ENCODE measurements at places on chromosomes 2 and 18.

DNA sequence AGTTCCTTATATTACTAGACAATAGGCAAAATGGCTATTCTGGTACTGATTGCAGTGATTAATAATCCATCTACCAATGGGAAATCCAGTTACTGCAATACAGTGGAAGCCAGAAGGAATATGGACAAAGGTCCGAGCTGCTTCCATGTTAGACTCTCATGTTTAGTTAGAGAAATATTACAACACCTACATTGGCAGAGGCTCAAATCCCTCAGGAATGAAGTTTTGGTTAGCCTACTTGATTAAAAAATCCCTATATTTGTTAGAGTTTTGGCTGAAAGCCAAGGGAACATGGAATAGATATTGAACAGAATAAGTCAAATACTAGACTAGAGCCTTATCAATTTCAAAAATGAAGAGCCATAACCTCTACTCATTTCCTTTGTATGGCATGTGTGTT lies 48.5 kb downstream of the ARL6IP6 start:
- DNase-seq: no peak

DNA sequence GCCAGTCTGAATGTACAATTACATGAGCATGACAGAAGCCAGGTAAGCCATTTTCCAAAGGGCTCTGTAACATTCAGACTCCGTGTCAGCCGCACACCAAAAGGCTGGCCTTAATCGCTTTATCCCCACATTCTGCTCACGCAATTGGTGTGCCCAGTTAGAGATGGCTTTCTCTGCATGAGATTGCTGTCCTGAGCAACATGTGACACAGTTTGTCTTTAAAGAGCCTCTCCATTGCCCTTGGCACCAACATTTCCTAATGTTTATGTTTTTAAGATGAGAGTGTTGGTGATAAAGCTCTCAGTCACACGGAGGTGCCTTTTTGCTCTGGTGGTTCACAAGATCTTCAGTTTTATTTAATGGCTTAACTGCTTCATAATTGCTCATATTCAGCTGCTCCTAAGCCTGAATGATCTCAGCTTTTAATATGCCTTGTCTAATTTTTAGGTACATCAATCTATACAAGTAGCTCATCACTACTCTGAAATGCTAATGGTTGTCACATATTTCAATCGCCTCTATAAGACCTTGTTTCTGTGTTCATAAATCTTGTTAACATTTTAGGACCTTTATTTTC lies 164.8 kb upstream of the ACVR2A start:
- DNase-seq: no peak

- DNase-seq: no peak
Observed at GRCh38 chr18:68435581-68435980, 279.3 kb downstream of the TMX3 start.

DNA sequence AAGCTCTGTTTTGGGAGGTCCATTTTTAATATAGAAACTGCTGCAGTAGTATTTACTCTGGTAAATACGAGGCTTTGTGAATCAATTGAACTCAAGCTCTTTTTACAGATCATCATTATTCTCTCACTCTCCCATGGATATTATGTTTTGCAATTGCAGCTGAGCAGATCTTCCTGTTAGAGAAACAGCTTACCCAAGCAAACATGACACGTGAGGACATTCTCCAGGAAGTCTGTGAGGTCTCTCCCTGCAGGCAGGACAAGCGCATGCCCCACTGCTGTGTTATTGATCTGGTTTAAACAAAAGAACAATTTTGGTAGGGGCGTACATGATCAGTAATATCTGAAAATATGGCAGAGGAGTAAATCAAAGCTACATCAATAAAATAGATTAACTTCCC lies 72.1 kb downstream of the COL6A3 start:
- DNase-seq: no peak

DNA sequence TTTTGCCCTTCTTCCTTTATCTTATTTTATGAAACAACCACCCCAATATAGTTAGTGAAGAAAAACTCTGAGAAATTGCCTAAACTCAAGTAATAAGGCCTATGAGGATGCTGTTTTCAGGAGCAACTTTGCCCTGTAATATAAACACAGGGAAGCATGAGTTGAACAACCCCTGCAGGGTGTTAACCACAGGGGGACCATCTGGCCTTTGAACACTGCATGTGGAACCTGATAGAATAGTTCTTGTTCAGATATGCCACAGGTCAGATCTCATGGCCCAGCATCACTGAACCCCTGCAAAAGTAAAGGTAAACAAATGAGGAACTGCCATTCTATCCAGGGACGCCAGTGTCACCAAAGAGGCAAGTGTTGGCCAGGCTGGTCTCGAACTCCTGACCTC lies 82.6 kb downstream of the MAPK4 start:
- no peak for DNase-seq

DNA sequence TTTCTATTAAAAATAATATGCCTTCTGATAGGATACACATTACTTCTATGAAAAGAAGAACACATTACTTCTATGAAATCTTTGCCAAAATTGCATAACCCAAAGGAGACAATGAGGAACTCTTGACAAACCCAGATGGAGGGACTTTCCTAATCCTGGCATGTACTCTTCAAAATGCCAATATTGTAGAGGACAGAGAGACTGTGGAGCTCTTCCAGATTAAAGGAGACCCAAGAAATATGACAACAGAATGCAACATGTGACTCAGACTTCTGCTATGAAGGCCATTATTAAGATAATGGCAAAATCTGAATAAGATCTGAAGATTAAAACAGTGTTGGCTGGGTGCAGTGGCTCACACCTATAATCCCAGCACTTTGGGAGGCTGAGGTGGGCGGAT lies 22.2 kb downstream of the SOWAHC start:
- DNase-seq: no peak

- DNase-seq: no peak
Observed at GRCh38 chr2:142966284-142966683, 88.8 kb downstream of the KYNU start.

- no peak for DNase-seq
Observed at GRCh38 chr2:43218155-43218701, 8.2 kb downstream of the ZFP36L2 start.

- no peak for DNase-seq
Observed at GRCh38 chr2:211175956-211176355, 619.6 kb downstream of the CPS1 start.

DNA sequence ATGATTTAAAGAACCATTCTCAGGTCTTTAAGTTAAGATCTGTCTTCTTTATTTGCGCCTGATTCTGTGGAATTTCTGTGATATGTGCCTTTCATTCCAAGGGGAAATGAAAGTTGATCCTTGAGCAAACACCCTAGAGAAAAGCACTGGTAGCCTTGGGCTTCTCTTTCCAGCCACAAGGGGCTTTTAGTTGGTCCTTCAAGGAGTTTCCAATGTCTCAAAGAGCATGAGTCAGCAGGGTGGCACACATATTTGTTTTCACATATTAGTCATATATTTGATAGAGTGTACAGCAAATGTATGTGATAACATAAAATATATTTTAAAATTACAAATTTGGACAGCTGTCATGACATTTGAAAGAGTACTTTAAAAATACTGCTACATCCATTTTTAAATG lies 339.5 kb downstream of the TXNL1 start:
- no peak for DNase-seq

DNA sequence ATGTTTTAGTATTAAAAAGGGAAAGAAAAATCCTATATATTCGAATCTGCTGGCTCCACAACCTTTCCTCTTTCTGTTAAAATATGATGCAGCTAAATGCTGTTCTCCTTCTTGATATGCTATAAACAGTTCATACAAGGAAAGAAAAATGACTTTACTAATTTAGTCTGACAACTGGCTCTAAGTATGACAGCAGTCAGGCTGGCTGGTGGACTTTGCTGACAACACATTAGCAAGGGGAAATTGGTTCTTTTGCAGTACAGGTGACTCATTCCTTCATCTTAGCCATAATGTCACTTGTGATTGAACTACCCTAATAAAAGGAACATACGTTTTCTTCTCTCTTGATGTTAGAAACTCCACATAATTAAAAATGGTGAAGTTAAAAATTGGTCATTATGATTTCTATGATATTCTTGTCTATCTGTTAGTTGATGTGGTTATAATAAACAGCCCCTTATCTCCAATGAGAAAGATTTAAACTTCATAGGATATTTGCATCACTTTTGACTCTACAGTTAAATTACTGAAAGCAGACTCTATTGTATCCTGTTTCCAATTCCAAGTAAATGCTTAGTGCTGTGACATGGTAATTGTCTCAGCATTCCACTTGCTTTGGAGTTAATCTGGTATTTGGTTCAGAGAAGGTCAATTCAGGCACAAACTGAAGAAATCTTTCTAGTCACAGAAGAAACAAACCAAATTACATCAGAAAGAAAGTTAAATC lies 315.3 kb upstream of the GULP1 start:
- DNase-seq: no peak

DNA sequence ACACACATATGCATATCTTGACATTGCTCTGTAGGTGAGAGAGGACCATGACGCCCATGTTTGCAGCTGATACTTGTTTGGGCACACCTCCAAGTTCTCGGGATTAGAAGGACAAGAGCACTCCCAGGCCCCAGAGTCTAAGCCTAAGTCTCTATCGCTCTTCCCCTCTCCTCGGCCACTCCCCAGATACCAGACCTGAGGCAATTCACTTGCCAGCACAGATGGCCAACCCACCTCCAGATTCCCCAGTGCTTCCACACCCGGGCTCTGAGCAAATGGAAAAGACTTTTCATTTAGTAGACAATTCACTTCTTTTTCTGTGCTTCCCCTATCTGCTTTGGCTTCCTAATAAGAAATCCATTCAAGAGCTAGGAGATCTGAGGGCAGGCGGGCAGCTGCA lies 32.9 kb downstream of the EHD3 start:
- DNase-seq: no peak

- no peak for DNase-seq
Observed at GRCh38 chr2:25268139-25268538, 73.6 kb downstream of the DNMT3A start.

DNA sequence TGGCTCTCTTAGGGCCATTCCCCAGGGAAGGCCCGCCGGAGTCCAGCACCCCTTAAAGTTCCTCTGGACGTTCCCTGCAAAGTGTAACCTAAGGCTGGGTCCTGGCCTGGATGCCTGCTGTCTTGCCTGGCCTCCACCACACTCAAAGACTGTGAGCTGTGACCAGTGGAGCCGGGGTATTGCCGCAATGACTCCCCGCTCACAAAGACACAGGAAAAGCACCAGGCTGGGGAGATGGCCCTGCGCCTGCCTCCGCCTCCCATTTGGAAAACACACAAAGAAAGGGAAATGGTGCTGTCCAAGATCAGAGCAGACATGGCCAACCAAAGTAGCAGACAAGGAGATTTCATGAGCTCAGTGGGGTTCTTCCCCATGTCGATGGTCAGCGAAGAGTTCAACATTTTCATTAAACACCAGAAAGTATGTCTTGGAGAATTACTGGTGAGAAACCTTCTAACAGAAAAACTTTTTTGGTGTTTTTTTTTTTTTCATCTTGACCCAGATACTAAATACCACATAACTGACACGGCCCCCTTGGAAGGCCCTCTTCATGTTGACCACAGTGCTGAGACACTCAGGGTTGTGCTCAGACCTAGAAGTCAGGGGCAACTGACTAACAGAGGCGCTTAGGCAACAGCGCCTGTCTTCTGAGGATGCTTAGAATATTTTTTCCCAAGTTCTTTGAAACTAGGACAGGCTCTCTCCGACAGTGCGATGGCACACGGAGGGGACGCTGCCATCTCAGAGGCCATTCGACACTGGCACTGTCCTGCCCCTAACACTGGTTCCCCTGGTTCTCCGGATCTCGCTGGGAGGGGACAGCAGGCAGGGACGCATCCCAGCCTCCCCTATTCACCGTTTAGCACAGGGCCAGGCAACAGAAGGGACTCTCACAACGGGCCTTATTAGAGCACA lies 226.4 kb upstream of the ID2 start:
- DNase-seq: no peak

DNA sequence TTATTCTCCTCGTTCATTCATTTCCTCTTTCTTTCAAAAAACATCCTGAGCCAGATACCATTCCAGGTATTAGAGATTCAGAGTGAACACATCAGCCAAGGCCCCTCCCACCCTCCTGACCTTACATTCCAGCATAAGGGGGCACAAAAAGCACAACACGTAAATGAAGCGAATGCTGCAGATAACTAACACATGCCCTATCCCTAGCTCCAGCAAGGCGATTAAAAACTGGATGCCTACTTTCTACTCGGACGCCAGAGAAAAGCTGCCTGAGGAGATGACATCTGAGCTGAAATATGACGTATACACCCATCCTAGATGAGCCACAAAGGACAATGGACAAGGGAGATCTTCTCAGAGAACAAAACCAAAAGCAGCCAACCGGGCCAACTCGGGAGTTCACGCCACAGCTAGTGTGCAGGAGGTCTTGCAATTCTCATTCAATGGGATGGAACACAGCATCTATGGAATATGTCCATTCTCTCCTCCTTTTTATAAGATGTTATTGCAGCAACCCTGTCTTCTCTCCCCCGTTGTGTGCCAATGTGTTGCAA lies 33.5 kb downstream of the FEZ2 start:
- DNase-seq: no peak

GRCh38 chr18:69580107-69580506 lies 179.4 kb downstream of the DOK6 start:
- DNase-seq: no peak

GRCh38 chr2:64204703-64205102 lies 60.5 kb upstream of the PELI1 start:
- no peak for DNase-seq

GRCh38 chr18:12015416-12016062 lies 34.2 kb downstream of the IMPA2 start:
- DNase-seq: no peak

- no peak for DNase-seq
Observed at GRCh38 chr18:5350636-5351035, 55.1 kb upstream of the ZBTB14 start.

- DNase-seq: no peak
Observed at GRCh38 chr2:216216951-216217903, 108.1 kb downstream of the XRCC5 start.

- DNase-seq: no peak
Observed at GRCh38 chr18:55088561-55088960, 129.3 kb upstream of the CCDC68 start.

DNA sequence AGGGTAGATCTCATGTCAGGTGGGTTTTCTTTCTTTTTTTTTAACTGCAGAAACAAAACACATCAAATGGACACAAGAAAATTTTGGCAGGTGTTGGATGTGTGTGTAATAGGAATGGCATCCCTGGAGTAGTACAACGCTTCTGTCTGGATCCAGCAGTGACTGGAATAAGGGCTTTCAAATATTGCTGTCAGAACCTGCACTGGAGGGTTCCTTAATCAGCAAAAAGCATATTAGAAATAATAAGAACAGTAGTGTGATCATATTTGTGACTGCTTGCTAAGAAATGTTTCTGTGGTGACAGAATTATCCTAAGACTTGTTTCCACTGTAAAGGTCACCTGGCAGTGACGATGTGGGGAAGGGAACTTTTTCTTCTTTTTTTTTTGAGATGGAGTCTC lies 30.8 kb downstream of the CREG2 start:
- no peak for DNase-seq

GRCh38 chr2:169479257-169480078 lies at the start of gene BBS5:
Gene BBS5, plus strand, starts transcription at chr2:169479494. Its CDS starts 60 bp downstream, at chr2:169479554.
- DNase-seq: peak; percentile 55

All from stimulated activated CD4-positive, alpha-beta T cell treated with anti-CD3 and anti-CD28 coated beads, Interleukin-2, amount 100 ng/mL, for 4 hours (primary cell).